Osteoblast (primary cell): ENCODE measurements at places on chromosomes 6 and 20. TPM values are rescaled to one million over a fixed set of nuclear protein-coding genes. Genes with fewer than 3 reads are reported as not detected.

- H3K4me3 ChIP-seq, result no peak overlapping the region
- H3K27me3 ChIP-seq, result no peaks in the 10 kb centered on the region
- no peaks in the 10 kb centered on the region for H3K4me1 ChIP-seq
- no peak for DNase-seq
- H3K36me3 ChIP-seq, result no peaks in the 10 kb centered on the region
These were observed 84.9 kb upstream of the LRFN2 start for GRCh38 chr6:40672087-40672486.

- no peak overlapping the region for H3K27ac ChIP-seq
- peak overlapping the region; percentile 48 for H3K4me3 ChIP-seq
- H3K27me3 ChIP-seq, result peaks cover 35% of the 10 kb centered on the region
- H3K4me1 ChIP-seq, result peaks cover 5% of the 10 kb centered on the region
These were observed 4.2 kb upstream of the TBX18 start for GRCh38 chr6:84768442-84769174.

DNA sequence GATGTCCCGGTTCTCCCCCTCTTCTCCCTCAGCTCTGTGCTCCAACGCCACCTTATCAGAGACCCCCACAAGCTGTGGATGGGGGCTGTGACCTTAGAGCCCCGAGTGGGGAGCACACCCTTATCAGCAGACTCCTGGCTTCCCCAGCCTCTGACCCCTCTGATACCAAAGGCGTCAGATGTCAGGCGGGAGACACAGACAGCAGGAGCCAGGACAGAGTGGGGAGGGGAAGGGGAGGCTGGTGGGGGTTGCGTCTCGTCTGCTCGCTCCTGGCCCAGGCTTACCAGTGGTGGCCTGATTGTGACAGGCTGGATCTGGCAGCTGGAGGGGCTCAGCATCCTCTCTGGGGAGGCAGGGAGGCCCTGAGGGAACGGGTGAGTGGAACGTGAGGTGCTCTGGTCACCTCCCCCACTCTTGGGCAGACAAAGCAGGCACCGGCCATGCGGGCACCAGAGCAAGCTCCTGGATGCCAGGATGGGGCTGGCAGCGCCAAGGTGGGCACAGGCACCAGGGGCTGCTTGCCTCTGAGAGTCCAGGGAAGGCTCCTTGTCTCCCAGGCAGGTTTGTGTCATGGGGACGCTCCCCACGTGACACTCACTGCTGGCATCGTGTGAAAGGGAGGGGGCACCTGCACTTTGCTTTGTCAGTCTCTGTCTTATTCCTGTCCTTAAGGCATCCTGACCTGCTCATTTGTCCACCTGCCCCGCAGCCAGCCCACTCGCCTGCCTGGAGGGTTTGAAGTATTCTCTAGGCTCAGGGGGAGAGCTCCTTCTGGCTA lies 27.8 kb upstream of the GATA5 start:
- DNase-seq, result no peak
- no peaks in the 10 kb centered on the region for H3K27me3 ChIP-seq
- H3K27ac ChIP-seq, result no peak overlapping the region

PI16 gene
- total RNA-seq, result 1.8 TPM in 2 replicates

DNA sequence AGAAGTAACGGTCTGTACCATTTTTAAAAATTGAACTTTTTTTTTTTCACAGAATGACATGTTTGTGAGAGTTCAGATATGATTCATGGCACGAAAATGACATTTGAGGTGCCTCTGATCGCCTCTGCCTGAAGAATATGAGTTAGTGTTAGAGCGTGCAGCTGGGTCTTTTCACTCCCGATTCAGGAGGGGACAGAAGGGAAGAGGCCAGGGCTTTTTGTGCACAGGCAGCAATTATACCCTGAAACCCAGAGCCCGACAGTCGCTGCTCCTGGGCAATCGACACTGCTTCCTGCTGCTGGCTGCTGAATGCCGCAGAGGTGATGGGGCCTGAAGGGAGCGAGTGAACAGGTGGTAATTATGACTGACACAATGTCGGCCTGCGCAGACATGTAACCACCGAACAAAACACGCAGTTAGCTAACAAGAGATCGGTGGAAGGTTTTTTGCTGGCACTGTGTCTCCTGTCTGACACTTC lies 652.0 kb upstream of the NOX3 start:
- no peaks in the 10 kb centered on the region for H3K27me3 ChIP-seq
- DNase-seq, result no peak
- H3K36me3 ChIP-seq, result no peaks in the 10 kb centered on the region
- H3K4me1 ChIP-seq, result no peaks in the 10 kb centered on the region
- H3K27ac ChIP-seq, result no peak overlapping the region

GRCh38 chr20:35720165-35721123 lies 21.2 kb downstream of the ROMO1 start:
- peaks cover 8% of the 10 kb centered on the region for H3K4me1 ChIP-seq
- peaks cover 99% of the 10 kb centered on the region for H3K36me3 ChIP-seq
- H3K4me3 ChIP-seq, result no peak overlapping the region
- no peak for DNase-seq

DNA sequence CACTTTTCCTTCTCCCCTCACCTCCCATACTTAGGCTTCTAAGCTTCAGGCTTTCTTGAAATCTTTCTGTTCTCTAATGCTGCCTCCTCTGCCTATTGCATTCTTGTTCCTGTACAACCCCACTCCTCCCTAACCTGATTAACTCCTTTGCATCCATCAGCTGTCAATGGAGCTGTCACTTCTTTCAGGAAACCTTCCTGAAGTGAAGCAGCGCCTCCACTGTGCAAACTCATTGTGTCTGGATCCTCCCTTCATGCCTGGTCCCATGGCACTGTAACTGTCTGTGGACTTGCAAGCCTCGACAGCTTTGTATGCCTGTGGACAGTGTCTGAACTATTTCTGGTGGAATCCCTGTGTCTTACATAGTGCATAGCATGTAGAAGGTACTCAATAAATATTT lies 185.0 kb downstream of the HS3ST5 start:
- H3K4me3 ChIP-seq, result no peak overlapping the region
- no peaks in the 10 kb centered on the region for H3K27me3 ChIP-seq
- no peak overlapping the region for H3K27ac ChIP-seq
- H3K4me1 ChIP-seq, result no peaks in the 10 kb centered on the region
- no peaks in the 10 kb centered on the region for H3K36me3 ChIP-seq

DNA sequence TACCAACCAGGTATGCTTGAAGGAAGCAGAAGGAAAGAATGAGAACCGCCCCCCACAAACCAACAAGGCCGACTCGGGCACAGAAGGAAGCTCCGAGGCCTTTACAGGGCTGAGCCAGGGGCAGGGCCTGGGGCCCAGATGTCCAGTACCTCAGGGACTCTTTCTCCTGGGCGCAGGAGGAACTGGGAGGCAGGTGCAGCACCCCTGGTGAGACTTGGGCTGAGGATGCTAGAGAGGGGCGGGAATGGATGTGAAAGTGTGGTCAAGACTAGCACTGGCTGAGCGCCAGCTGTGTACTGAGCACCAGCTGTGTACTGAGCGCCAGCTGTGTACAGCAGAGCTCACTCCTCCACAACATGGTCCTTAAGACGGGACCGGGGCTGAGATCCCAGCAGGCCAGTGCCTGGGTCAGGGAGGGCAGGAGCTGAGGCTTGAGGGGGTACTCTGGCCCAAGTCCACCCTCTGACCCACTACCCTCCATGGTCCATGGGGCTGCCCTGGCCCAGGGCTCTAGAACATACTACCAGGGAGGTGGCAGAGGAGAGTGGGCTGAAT lies 369.4 kb downstream of the TAF4 start:
- H3K27me3 ChIP-seq, result no peaks in the 10 kb centered on the region
- H3K36me3 ChIP-seq, result no peaks in the 10 kb centered on the region
- no peaks in the 10 kb centered on the region for H3K4me1 ChIP-seq
- H3K27ac ChIP-seq, result no peak overlapping the region
- no peak overlapping the region for H3K4me3 ChIP-seq

GRCh38 chr6:2542858-2543218 lies 207.9 kb downstream of the MYLK4 start:
- peaks cover 9% of the 10 kb centered on the region for H3K4me1 ChIP-seq
- no peak overlapping the region for H3K27ac ChIP-seq
- H3K27me3 ChIP-seq, result peaks cover 33% of the 10 kb centered on the region
- no peak for DNase-seq

DNA sequence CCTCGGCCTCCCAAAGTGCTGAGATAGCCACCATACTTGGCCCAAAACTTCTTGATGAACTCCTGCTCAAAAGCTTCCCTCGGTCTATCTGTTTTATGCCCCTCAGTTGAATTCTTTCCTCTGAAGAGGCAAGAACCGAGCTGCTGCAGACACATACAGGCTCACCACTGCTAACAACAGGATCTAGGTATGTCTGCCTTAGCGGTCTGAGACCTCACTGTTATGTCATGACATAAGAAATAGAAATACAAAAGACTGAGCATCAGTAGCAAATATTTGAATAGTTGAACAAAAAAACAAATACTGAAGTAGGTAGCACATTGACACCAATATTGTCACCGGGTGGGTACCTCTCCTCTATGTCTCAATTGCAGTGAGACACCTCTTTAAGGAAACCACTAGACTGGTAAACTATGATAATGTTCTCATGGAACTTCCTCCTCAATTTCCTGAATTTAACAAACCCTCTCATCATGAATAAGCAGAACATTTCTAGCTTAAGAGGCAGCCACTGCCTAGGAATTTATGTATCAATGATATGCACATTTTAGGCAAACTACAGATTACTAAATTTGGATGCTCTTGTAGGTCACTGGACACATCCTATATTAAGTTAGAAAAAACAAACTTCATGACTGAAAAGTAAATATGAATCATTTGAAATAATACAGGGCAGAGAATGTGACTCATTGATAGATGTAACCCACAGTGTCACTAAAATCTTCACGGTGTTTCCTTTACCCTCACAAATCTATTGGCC lies 9.4 kb upstream of the STXBP5 start:
- no peaks in the 10 kb centered on the region for H3K36me3 ChIP-seq
- peak overlapping the region; percentile 69 for H3K27ac ChIP-seq
- peaks cover 9% of the 10 kb centered on the region for H3K4me1 ChIP-seq
- H3K4me3 ChIP-seq, result no peak overlapping the region
- no peak for DNase-seq

GRCh38 chr6:30067460-30068139 lies 602 bp downstream of the PPP1R11 start:
- peaks cover 22% of the 10 kb centered on the region for H3K4me1 ChIP-seq
- H3K27me3 ChIP-seq, result peaks cover 24% of the 10 kb centered on the region
- peak overlapping the region; percentile 97 for H3K4me3 ChIP-seq
